ENCODE measurements at places on chromosomes 6 and 20. TPM values are rescaled to one million over a fixed set of nuclear protein-coding genes. Genes with fewer than 3 reads are reported as not detected.

HLA-DRB1 gene
- not detected for total RNA-seq

VWA7 gene
- 1.4 TPM for total RNA-seq

ASIP gene
- total RNA-seq: not detected

GABRR1 gene
- not detected for total RNA-seq

ABHD16A gene
- total RNA-seq: 14.8 TPM

MGME1 gene
- 42.2 TPM for total RNA-seq

HAO1 gene
- total RNA-seq: not detected
